ENCODE measurements at places on chromosomes 12 and 14. TPM values are rescaled to one million over a fixed set of nuclear protein-coding genes. Genes with fewer than 3 reads are reported as not detected.

The DIO2 gene
- total RNA-seq, result not detected

The CLEC12A gene
- not detected for total RNA-seq

The HOXC6 gene
- total RNA-seq, result not detected

The DAO gene
- total RNA-seq, result not detected

The GLIPR1L1 gene
- not detected for total RNA-seq

Measured in activated T-helper 1 cell treated with anti-CD3 and anti-CD28 coated beads, Interleukin-12 subunit alpha, Interleukin-12 subunit beta, Interleukin-2, Interleukin-4 antibody, amounts not matched to agents 30 ng/mL and 10 ng/mL and 1 ng/mL, durations not matched to agents 14 hours and 24 hours and 36 hours (primary cell).